ENCODE measurements at places on chromosomes 6 and 20.

DNA sequence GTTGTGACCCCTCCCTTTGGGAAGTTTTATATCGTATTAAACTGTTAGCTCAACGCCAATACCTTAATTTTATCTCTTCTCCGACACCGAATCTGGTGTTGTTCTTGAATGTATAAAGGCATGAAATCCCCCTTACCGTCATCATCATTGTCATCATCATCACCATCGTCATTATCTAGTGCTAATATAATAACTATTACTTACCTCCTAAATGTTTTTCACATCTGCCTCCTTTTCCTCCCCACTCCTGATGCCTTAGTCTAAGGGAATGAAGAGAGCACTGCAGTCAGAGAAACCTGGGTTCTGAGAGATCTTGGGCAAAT is 677 bp upstream of the ZBTB24 start:
- DNase-seq, result no peak

GRCh38 chr20:46823271-46823751 is 71.3 kb upstream of the EYA2 start:
- DNase-seq, result no peak

- DNase-seq, result no peak
Measured at GRCh38 chr6:4861564-4861963, 85.4 kb downstream of the CDYL start.

DNA sequence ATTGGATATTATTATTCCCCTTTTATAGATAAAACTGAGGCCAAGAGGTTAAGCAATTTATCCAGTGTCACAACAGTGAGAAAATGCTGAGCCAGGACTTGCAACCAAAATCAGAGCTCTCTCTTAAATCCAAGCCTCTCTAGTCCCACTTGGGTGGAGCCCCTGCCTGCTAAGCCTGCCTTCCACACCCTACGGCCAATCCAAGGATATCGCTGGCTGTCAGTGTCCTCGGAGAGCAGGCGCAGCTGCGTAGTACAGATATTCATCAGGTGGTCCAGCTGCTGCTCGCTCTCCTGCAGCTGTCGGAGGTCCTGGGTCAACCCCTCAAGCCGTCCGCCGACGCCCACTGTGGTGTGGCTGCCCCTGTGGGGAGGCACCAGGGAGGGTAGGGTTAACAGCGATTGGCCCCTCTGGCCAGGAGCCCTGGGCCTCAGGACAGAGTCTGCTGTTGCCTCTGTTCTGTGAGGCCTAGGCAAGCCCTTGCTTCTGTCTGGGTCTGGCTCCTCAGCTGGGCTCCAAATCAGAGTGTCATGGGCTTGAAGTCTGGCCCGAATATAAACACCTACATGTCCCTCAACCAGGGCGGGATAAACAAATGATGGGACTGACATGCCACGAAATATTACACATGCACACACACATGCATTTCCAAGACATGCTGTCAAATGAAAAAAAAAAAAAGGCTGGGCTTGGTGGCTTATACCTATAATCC is 3.9 kb upstream of the NECAB3 start:
- DNase-seq, result no peak

DNA sequence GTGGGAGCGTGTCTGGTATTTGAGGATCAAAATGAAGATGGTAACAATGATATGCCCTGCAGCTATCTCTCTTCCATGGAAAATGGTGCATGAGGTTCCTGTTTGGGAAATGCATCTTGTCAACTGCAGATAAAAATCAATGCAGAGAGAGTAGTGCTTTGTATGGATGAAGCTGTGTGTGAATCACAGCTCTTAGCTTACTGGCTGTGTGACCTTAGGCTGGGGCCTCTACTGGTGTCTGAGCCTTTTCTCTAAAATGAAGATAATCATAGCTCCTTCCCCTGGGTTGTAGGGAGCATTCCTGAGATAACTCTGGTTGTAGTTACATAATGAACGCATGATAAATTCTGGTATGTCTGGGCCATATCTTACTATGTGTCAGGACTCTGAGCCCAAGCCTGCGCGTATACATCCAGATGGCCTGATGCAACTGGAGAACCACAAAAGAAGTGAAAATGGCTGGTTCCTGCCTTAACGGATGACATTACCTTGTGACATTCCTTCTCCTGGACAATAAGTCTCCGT is 19.6 kb downstream of the ANGPT4 start:
- no peak for DNase-seq

- DNase-seq, result no peak
Measured at GRCh38 chr20:50577175-50578018, 67.2 kb downstream of the PTPN1 start.

GRCh38 chr20:61482056-61482887 is 230.2 kb downstream of the CDH4 start:
- no peak for DNase-seq

DNA sequence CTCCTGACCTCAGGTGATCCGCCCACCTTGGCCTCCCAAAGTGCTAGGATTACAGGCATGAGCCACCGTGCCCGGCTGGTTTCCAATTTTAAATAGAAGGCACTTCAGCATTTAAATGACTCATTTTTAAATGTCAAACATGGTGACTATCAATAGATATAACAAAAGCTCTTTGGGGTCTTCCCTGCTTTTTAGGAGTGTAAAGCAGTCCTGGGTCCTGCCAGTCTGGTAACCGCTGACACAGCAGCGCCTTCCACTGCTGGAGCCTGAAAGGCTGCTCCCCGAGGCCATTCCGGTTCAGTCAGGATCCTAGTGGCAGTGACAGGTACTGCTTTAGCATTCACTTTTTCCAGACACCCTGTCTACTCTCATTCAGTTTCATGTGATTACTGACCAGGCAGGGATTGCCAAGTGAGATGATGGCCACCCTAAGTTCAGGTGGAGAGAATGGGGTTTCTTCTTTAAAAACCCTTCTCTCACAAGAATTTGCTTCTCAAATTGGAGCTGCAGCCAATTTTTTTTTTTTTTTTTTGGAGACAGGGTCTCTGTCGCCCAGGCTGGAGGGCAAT is 5.1 kb downstream of the DIDO1 start:
- DNase-seq, result no peak

DNA sequence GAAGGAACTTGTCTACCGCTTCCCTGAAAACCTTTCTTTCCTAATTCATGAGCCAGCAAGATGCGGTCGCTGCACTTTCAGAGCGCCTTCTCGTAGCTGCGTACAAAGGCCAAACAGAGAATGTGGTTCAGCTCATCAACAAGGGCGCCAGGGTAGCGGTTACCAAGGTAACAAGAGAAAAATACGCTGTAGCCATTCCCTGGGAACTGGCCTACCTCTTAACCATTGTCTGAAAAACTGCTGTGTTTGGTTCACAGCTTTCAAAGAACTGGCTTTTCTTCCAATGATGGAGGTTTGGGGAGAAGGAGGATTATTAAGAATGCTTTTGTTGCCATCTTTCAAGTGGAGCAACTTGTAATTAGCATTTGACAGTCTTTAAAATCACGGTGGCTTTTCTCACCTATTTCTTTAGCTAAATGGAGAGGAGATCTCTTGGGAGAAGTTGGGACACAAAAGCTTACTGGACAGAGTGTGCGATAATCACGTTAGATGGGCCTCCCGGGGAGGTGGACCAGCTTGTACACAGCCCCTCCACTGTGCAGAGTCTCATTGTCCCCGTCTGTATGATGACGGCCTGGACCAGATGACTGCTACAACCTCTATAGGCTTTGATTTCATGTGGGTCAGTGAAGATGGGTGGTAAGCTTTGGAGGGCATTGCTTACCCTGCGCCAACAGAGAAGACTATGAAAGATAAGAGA is 71.5 kb downstream of the LYRM2 start:
- no peak for DNase-seq

DNA sequence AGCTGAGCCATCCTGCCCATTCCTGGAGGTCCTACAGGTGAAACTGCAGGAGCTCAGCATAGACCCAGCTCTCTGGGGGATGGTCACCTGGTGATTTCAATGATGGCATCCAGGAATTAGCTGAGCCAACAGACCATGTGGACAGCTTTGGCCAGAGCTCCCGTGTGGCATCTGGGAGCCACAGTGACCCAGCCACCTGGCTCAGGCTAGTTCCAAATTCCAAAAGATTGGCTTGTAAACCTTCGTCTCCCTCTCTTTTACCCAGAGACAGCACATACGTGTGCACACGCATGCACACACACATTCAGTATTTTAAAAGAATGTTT is 44.0 kb downstream of the SIRPA start:
- no peak for DNase-seq

GRCh38 chr20:48060841-48061720 is 275.8 kb upstream of the SULF2 start:
- no peak for DNase-seq

- DNase-seq, result no peak
Measured at GRCh38 chr6:159252955-159253508, 83.8 kb downstream of the FNDC1 start.

- peak; percentile 70 for DNase-seq
Measured at GRCh38 chr6:158026054-158026900, 44.6 kb downstream of the SYNJ2 start.

GRCh38 chr20:60976913-60977312 is 275.1 kb upstream of the CDH4 start:
- no peak for DNase-seq

GRCh38 chr20:45828589-45828988 is 1.5 kb upstream of the TNNC2 start:
- no peak for DNase-seq

DNA sequence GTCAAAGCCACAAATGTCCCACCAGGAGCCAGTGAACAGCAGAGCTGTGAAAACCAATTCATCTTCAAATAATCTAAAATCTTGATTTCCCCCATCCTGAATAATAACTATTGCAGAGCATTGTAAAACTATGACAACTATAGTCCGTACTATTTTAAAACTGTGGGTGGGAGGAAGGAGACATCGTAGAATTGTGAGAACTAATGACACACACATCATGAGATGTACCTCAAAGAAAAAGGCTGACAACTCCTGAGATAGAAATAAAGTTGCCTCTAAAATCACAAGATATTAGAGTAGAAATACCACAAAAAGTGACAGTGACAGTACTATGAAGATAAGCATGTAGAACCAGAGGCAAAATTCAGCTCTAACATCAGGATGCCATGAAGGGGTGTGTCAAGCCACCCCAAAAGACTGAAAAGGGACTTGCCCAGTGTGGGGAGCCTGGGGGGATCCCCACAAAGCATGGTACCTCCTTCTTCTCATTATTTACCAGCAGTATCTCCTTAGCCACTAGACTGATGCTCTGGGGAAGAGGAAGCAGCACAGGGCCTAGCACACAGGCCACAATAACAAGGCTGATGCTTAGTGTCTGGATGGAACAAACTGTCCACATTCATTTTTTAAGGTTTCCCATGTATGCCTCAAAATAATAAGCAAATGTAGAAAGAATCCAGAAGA is 13.4 kb downstream of the NAPB start:
- no peak for DNase-seq

- DNase-seq, result no peak
Measured at GRCh38 chr6:120682145-120682544, 652.1 kb downstream of the TBC1D32 start.

DNA sequence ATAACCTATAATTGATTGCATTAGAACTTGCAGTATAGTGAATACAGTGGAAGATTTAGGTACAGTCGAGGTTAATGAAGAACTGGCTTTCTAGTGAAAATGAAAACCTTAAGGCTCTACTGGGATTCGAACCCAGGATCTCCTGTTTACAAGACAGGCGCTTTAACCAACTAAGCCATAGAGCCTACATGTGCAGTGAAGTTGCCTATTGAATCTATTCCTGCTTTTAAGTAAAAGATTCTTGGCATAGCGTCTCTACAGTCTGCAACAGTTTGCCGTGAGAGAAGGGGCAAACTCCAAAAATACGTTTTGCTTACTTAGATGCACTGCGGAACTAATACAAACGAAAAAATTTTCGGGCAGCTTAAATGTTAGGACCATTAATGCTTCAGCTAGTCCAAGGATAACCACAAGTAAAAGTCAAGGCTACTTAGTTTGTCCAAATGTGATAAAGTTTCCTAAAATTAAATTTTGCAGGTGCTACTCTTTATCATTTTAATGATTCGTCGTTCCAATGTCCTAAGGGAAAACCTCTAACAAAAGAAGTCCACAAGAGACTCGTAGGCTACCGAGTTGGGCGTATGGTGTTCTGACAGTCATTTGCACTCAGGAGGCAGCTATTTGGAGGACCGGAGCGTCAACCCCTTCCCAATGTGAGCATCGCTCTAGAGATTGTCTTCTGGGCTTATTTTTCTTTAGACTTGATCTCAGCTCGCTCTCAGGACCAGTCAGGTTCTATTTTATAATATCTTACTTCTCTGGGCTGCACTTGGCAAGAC is 31.3 kb upstream of the ZSCAN23 start:
- DNase-seq, result no peak

- no peak for DNase-seq
Measured at GRCh38 chr6:143701349-143702234, 23.8 kb downstream of the PHACTR2 start.

- DNase-seq, result peak; percentile 87
Measured at GRCh38 chr20:50169329-50169823, 15.9 kb upstream of the PEDS1 start.

- DNase-seq, result no peak
Measured at GRCh38 chr20:45400346-45401031, 7.6 kb upstream of the DBNDD2 start.

DNA sequence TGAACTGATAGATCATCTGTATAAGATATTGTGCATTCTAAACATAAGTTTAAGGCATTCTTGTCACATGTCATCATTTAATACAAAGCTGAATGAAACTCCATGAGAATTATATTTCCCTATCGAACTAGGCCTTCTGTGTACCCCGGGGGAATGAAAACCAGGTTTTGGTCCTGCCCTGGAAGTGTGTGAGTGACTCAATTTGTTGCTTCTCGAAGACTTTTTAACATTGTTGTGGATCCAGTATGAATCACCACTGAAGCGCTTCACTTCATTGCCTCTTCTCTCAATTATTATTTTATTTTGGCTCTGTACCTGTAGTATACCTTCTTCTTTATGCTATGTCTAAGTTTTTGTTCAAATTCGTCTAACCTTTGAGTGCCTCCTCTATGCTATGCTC is 150.8 kb downstream of the GRIK2 start:
- no peak for DNase-seq

All from tibial nerve (tissue), 4 donors.